ENCODE measurements at places on chromosomes 4 and X. TPM values are rescaled to one million over a fixed set of nuclear protein-coding genes. Genes with fewer than 3 reads are reported as not detected.

- DNase-seq: no peak
Observed at GRCh38 chr4:138158746-138159297, 83.3 kb downstream of the SLC7A11 start.

The NAA11 gene
- not detected for total RNA-seq

The SLC34A2 gene
- 2.5 TPM for total RNA-seq

DNA sequence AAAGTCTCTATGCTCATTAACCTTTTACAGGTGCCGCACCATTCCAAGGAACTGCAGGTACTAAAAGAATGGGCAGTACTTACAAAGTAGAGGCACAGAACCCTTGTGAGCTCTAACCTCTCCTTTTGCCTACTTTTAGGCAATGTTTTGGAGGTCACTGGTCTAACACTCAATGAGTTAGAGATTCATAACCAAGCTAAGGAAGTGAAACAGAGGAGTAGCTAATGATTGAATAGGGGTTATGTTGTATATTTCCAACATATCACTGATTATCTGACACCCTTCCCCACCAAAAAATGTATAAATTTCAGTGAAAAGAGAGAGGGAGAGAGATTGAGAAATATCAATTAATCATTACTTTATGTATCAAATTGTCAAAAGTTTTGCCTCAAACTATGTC is 269.3 kb downstream of the PCDH7 start:
- DNase-seq: no peak

- DNase-seq: no peak
Observed at GRCh38 chr4:42781315-42781714, 111.2 kb upstream of the GRXCR1 start.

The HSPA4L gene
- 0.09 TPM for total RNA-seq

GRCh38 chr4:81120055-81120454 is 89.5 kb downstream of the BMP3 start:
- DNase-seq: no peak

- no peak for DNase-seq
Observed at GRCh38 chr4:2954358-2955185, 8.6 kb downstream of the NOP14 start.

DNA sequence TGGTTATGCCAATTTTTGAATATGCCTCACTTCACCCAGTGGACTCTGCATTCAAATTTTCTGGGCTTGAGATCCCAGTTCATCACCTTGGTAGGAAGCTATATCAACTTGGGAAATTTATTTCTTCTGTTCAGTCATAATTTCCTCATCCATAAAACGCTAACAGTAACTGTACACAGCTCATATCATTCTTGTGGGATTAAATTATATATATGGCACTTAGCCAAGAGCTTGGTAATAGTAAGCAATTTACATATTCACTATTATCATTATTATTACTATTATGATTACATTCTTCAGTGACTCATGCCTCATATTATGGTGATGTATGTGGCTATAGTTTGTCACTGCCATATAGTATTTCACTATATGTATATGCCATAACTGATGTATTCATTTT is 177.6 kb downstream of the CPE start:
- no peak for DNase-seq

DNA sequence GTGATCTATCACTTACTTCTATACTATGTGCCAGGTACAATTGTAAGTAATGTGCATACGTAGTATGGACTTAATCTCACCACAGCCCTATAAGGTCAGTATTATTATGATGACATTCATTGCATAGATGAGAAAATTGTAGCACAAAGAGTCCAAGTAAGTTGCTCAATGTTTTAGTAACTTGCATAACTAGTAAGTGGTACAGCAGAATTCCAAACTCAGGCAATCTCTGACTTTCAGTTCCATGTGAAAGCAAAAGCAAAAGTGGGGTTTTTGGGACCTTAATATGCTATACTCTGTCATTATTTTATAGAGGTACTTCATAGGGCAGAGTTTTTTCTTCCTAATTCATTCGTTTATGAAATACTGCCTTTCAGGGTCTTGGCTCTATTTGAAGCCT is 188.8 kb upstream of the VEGFC start:
- DNase-seq: no peak

GRCh38 chrX:111561851-111562250 is 50.4 kb downstream of the SERTM2 start:
- no peak for DNase-seq

The FAM47E gene
- not detected for total RNA-seq

DNA sequence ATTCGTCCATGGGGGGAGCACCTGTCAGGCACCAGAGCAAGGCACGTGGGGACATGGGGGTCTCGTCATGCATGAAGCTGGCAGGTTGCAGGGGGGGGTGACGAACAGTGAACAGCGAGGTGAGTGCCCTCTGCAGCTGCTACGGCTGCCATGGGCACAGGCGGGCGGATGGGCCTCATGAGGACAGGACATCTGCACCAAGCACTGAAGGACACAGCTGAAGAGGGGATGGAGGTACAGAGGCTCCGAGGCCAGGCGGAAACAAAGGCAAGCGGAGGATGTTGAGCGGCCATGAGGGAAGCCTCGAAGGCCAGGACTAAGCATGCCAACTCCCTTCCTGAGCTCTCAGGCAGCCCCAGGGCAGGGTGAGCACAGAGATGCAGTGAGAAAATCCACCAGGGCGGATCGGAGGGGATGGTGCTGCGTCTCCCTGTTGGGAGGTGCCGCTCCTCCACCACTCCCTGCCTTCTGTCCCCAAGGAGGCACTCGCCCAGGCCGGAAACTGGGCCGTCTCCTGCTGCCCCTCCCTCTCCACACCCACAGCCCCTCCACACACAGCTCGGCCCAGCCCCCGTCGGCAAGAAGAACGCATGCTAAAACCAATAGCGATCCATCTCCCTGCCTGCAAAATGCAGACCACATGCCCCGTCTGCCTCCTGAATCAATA is 24.6 kb downstream of the ABLIM2 start:
- DNase-seq: no peak

DNA sequence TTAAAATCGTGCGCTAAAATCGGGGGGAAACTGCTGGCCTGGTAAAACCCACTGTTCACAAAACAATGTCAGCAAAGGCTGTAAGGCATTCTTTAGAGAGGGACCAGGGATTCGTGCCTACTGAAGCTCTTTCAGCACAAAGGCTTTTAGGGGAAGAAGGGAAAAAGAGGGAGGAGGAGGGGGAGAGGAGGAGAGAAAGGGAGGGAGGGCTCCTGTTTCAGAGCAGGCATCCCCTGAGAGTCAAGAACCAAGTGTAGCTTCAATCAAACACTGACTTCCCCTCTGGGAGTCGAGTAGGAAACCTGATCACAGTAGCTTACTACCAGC is 9.5 kb downstream of the BCOR start:
- no peak for DNase-seq

The THOC2 gene
- 102 TPM for total RNA-seq

- DNase-seq: no peak
Observed at GRCh38 chr4:140595065-140595464, 26.3 kb upstream of the UCP1 start.

The ADAMTS3 gene
- not detected for total RNA-seq

DNA sequence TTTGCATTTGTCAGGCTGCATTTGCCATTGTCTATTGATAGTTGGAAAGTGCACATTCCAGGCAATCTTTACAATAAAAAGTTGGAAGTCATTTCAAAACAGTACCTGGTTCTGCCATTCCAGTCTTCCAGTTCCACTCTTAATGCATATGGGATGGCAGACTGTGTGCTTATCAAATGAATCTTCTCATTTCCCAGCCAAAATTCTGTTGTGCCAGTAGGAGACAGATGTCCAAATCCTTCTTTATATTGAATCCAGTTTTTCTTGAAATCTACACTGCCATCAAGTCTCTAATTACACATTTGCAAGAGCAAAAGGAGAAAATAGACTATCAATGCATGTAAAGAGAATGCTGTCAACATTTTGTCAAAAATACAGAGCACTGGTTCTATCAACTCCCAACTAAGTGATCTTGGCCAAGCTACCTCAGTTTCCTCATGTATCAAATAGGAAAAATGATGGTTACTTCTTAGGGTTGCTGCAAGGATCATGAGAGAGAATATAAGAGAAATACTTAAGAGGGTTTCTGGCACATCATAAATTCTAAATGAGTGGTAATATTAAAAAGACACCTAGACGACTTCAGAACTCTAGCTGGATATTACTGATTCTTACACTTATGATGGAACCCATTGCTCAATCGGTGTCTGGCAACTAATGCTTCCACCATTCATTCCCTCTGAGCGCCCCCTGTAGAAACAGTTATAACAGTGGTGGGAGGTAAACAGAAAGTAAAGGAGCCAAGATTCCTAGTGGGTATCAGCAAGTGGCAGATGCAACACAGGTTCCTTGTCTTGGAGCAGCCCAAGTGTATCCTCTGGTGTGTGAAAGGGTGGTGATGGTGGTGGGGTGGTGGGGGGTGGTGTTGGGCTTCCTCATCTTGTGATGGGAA is 3.8 kb downstream of the FGG start:
- DNase-seq: no peak

DNA sequence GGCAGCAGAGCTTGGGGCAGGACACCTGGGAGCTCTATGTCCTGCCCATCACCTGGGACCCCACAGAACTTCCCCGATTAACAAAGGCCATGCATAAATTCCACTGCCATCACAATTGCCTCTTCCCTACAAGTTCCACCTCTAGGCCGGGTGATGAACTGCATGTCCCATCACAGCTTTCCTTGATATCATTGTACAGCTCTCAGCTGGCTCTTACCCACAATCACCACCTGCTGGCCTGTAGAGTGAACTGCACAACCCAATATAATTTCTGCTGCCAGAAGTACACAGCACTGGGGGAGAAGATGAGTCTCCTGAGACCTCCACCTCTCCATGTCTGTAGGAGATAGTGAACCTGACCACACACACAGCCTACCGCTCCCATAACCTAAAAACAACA is 285.0 kb upstream of the AADAT start:
- no peak for DNase-seq

The DCAF8L2 gene
- total RNA-seq: not detected

GRCh38 chr4:167234316-167234881 is at the start of gene SPOCK3:
SPOCK3 (minus strand) TSS chr4:167234494.
- DNase-seq: no peak

The HSFX4 gene
- not detected for total RNA-seq

DNA sequence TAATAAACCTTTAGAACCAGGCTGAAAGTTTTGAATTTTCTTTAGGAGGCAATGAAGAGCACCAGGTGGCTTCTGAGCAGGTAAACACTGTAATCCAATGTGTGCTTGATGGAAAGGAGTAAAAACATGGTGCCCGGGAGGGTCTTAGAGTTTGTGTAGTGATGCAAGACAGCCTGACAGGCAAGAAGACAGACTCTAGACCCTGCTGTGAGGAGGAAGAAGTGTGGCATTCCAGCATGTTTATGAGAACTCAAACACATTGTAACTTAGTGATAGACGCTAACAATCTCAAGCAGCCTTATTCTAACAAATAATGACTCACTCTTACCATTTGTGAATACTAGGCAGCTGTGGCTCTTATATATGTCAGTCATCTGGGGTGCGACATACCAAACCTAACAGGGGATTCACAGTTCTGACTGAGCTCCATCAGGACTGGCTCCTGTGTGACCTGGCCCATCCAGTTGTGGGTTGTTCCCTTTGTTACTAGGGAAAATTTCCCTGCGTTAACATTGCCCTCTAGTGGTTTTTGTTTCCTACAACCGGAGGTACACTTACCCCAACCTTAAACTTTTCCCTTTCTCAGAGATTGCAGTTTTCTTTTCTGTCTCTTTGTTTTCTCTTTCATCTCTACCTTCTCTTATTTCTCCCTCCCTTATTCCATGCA is 53.8 kb downstream of the VSIG4 start:
- peak; percentile 18 for DNase-seq

DNA sequence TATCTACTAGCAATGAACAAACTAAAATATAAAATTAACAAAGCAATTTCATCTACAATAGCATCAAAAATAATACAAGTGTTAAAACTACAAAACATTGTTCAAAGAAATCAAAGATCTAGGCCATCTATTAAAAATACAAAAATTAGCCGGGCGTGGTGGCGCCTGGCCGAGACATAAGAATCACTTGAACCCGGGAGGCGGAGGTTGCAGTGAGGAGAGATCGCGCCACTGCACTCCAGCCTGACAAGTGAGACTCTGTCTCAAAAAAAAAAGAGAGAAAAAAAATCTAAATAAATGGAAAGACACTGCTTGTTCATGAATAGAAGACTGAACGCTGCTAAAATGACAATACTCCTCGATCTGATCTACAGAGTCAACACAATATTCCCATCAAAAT is 139.2 kb downstream of the RBM47 start:
- no peak for DNase-seq

The FREM3 gene
- 0.16 TPM for total RNA-seq

The SLC10A6 gene
- total RNA-seq: not detected

The MAGEE2 gene
- not detected for total RNA-seq

The FANCB gene
- 3.0 TPM for total RNA-seq

The PAGE5 gene
- not detected for total RNA-seq

The PRDM8 gene
- total RNA-seq: 11.3 TPM

GRCh38 chrX:2410279-2411020 is 90.3 kb downstream of the DHRSX start:
- no peak for DNase-seq

DNA sequence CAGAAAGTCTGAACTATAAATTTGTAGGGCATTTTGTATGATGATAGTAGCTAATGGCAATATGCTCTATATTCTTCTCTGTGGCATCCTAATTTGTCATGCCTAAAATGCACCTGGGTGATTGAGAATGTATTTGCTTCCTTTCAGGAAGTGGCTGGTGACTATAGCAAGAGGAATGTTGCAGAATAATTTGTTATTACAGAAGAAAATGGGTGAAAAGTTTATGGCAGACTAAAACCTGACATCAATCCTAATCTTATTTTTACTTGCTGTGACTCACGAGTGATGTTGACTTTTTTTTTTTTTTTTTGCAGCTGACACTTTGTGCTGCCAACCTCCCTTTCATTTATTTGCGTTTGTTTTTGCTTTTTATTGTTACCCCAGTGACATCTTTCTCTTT is 141.1 kb downstream of the MSL3 start:
- no peak for DNase-seq

The NUP62CL gene
- total RNA-seq: 3.9 TPM

DNA sequence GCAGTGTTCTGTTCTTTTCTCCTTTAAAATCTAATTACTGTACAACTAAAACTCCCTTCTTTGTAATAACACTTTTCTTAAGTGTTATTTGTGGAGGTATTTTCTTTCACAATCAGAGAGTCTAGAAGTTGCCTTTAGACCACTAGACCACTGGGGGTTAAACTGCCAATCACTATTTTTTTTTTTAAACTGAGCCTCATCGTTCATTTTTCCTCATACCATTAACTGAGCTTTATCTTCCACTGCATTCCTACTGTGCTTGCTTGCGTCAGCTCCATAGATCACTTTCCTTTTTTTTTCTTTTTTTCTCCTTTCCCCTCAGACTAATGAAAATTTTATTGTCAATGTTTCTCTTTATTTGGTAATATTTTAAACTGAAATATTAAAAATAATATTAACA is 310.6 kb downstream of the PDHA2 start:
- no peak for DNase-seq

DNA sequence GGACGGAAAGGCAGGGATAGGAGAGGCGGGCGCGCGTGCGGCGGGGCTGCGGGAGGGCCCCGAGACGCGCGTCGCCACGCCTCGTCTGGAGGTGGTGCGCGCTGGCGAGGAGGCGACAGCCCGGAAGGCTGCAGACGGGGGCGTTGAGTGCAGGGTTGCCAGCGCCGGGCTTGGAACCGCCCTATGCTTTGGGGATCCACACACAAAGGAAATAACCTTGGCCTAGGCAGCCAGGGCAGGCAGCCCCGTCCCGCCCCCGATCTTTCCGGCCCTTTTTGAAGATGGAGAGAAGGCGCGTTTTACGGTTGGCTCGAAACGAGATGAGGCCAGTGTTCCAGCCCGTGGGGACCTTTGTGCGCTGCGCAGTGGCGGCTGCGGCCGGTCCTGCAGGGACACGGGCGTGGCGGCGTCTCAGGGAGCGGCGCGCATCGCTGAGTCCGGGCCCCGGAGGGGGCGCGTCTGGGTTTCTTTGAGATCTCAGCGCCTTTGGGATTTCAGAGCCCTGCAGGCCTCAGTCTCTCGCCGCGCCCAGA is 50.8 kb upstream of the TRIM2 start:
- DNase-seq: peak; percentile 52

All from T-cell (primary cell).